ENCODE measurements at places on chromosomes 7 and 10. TPM values are rescaled to one million over a fixed set of nuclear protein-coding genes. Genes with fewer than 3 reads are reported as not detected.

DNA sequence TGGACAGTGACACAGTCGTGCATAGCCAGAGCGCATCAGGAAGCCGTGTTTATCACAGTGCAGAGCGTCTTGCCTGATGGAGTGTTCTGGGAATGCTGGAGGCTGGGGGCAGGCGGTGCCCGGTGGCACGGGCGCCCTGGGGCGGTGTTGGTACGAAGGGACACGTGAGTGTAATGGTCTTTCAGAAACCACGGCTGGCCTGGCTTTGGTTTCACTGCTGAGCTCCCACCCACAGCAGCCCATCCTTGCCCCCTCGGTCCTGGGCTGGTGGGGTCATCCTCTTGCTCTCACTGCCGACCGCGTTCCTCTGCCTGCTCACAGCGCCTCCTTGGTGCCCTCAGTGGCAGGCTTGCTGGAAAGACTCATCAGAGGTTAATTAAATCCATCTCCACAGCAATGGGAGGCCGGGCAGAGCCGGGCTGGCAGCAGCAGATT is 50.6 kb downstream of the NKX6-2 start:
- no peak for DNase-seq

GRCh38 chr10:84510121-84510520 is 181.7 kb downstream of the CCSER2 start:
- DNase-seq = no peak

- peak; percentile 73 for DNase-seq
These were observed at the start of gene NYAP1 for GRCh38 chr7:100483722-100484672. NYAP1 (plus strand) TSS chr7:100483927; CDS start chr7:100485312, 1,385 bp downstream.

KLF14 gene
- total RNA-seq = not detected
